Liver (tissue), 10 donors: ENCODE measurements at places on chromosomes 5 and 9.

GRCh38 chr9:87547671-87548081 is 50.0 kb downstream of the DAPK1 start:
- DNase-seq, result no peak

- DNase-seq, result no peak
Measured at GRCh38 chr5:14438195-14438606, 143.4 kb upstream of the OTULINL start.

GRCh38 chr5:15008476-15008875 is 136.9 kb upstream of the ANKH start:
- peak; percentile 55 for DNase-seq

DNA sequence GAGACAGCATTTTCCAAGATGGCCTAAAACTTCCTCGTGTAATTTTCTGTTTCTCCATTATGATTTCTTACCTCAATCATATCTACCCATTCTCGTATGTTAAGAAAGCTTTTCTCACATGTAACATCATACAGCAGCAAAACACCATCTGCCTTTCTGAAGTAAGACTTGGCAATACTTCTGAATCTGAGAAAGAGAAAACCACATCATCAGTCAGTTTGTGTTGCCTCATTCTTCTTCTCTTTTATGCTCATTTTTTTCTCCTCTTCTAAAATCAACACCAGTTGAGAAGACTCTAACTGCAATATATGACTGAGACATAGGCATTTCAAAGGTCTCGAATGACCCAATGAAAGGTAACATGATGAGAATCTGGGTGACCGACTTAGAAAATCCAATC is 66.0 kb downstream of the RASEF start:
- no peak for DNase-seq

GRCh38 chr5:95941756-95942155 is 19.9 kb downstream of the ELL2 start:
- no peak for DNase-seq
